ENCODE measurements at places on chromosomes 2 and 18.

GRCh38 chr2:79971807-79972206, 332.7 kb downstream of the LRRTM1 start:
- no peak for DNase-seq

GRCh38 chr2:198928026-198928425, 529.7 kb downstream of the SATB2 start:
- no peak for DNase-seq

GRCh38 chr2:25072606-25073005, 30.7 kb downstream of the EFR3B start:
- no peak for DNase-seq

- DNase-seq: peak; percentile 77
These were observed 15.5 kb downstream of the SLC25A12 start for GRCh38 chr2:171878481-171878993.

GRCh38 chr18:50199346-50199855, 4.5 kb upstream of the MYO5B start:
- DNase-seq: no peak

- no peak for DNase-seq
These were observed 46.2 kb downstream of the IKZF2 start for GRCh38 chr2:213105212-213105611.

GRCh38 chr2:165790466-165790865, 3.6 kb downstream of the GALNT3 start:
- DNase-seq: no peak

DNA sequence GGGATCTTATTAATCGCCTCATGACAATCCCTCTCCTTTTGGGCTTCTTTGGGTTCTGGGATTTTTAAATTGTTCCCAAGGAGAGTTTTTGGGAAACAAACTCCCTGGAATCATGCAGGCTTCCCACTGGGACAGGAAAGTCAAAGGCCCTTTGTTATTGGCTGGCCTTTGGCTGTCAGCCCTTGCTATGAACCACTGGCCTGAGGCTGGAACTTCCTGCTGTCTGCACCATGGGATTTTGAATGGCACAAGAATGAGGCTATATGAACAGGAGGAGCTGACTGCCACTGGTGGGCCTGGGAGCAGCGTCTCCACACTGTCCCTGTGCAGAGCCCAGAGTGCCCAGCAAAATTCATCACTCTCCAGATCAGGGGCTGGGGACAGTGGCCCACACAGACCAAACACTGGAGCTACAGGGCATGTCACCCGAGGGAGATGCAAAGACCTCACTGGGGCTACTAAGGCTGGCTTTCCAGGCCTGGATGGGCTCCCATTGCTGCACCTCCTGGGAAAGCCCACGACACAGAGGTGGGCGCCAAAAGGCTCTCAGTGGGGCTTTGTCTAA, 35.7 kb downstream of the STEAP3 start:
- DNase-seq: no peak

- DNase-seq: no peak
These were observed 106.2 kb downstream of the LPIN1 start for GRCh38 chr2:11852526-11853196.

GRCh38 chr18:38421872-38422615, 856.4 kb upstream of the CELF4 start:
- no peak for DNase-seq

DNA sequence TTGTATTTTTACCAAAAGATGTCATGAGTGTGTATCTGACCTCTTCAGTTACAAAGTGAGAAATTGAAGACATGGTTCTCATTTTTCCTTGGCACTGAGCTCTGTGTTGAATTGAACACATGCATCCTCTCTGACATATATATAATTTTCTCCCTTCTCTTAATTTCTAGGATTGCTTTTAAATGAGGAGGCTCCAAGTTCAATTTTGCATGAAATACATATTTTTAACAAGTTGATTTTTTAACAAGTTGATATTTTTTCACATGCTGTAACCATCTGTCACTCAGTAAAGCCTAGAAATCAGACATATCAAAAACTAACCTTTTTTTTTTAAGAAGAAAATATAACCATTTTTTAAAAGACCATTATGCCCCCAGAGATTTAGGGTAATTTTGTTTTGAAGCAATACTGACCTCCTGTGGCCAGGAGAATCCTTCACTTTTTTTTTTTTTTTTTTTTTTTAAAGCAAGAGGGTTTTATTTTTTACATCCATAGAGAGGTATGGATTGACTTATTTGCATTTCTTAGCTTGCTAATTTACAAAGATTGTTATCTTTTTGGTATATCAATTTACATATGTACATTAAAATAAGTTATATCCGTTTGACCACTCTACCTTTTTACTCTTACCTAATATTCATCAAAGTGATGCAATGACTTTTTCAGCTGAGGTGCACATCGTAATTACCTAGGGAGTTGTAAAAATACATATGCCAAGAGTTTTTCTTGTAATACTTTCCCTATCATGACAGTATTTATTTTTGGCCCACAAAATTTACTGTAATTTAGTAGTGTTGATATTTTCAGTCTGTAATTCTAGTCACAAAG, 161.8 kb downstream of the SOCS6 start:
- DNase-seq: no peak

GRCh38 chr2:165114346-165114939, 89.4 kb downstream of the SCN3A start:
- peak; percentile 67 for DNase-seq

DNA sequence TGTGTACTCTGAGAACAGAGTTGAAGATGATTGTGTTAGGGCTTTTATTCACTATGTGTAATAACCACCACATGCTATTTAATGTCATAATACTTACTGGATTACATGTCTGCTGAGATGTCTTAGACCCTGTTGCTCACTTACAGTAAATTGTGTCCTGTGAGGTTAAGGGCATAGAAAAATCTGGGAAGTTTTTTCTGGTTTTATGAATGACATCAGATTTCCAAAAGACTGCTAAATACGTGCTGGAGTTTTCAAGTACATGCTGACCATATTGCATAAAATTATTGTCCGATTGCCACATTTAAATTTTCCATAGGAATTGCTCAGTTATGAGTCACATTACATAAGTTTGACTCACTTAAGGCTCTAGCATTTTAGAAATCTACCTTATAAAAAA, 96.7 kb upstream of the COL5A2 start:
- DNase-seq: no peak

GRCh38 chr18:731185-731584, 18.8 kb upstream of the ENOSF1 start:
- no peak for DNase-seq

DNA sequence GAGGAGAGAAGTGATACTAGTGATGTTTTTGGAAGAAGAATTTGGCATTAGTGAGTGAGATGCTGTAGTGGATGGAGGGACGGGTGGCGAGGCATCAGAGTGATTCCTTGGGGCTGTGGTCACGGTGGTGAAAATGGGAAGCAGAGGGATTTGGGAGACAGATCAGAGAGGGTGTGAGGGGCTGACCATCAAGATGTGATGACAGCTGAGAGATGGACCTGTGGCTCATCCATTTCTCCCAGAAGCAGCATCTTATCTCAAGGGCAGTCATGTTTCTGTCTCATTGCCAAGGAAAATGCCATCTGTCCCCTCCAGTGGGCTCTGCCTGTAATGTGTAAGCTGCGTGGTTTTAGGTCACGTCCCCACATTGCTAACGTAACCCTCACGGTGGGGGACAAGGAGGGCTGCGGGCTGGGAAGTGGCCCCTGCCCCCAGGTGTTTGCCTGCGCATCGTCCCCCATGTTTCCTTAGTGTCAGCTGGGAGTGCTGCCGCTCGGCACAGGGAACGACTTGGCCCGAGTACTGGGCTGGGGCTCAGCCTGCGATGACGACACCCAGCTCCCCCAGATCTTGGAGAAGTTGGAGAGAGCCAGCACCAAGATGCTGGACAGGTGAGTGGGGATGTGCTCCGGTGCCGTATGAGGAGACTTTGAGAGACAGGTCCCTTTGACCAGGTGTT, 91.0 kb downstream of the DGKD start:
- no peak for DNase-seq

- DNase-seq: no peak
These were observed 14.8 kb upstream of the SMAD2 start for GRCh38 chr18:47944972-47945852.

- DNase-seq: no peak
These were observed 57.1 kb downstream of the TRABD2A start for GRCh38 chr2:84823788-84824187.

DNA sequence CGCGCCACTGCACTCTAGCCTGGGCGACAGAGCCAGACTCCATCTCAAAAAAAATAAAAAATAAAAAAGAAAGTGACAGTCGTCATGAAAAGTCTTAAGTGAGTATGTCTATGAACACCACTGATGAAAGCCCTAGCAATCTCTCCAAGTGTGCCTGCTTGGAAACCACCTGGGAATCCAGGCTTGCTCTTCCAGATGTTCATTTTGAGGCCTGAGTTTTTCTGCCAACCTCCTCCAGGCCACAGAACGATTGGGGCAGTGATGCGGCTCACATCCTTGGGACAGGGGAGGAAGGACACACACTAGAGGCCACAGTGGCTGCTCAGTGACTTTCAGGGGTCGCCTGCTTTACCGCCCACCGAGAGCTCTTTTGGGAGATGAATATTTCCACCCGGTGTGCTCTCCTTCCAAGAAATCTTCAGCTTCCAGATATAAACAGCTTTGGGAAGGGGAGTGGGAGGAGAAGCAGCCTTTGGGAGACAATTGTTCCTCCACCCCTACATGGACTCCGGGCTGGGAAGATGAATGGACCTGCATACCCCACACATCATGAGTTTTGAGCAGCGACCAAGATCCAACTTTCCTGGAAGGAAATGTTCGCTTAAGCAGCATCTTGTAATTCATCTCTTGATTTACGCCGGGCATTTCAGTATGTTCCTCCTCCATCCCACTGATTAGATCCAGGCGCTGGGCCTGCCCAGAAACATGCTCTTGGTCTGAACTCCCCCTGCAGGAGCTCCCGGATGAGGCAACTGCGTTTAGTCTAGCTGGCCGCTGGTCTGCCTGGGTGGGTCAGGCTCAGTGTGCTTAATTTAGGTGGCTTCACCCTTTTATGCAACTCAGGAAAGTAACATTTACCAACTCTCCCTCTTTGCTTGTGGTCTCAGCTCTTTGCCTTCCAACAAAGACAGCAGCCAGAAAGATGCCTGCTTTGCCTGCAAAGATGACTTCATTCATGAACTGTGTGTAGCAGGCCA, 6.2 kb upstream of the ARMC9 start:
- DNase-seq: no peak

DNA sequence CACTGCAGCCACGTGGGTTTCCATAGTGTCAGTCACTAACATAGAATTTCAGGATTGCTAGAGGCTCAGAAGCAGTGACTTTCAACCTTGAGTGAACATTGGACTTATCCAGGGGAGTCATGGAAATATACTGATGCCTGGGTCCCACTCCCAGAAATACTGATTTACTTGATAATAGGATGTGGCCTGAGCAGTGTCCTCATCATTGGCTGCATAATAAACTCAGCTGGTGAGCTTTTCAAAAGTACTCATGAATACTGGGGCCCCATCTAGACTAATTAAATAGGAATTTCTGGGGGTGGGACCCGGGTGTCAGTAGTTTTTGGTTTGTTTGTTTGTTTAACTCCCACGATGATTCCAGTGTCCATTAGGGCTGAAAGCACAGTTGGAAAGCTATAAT, 141.4 kb downstream of the COL4A4 start:
- no peak for DNase-seq

GRCh38 chr2:239302808-239303557, 97.8 kb downstream of the HDAC4 start:
- DNase-seq: no peak

DNA sequence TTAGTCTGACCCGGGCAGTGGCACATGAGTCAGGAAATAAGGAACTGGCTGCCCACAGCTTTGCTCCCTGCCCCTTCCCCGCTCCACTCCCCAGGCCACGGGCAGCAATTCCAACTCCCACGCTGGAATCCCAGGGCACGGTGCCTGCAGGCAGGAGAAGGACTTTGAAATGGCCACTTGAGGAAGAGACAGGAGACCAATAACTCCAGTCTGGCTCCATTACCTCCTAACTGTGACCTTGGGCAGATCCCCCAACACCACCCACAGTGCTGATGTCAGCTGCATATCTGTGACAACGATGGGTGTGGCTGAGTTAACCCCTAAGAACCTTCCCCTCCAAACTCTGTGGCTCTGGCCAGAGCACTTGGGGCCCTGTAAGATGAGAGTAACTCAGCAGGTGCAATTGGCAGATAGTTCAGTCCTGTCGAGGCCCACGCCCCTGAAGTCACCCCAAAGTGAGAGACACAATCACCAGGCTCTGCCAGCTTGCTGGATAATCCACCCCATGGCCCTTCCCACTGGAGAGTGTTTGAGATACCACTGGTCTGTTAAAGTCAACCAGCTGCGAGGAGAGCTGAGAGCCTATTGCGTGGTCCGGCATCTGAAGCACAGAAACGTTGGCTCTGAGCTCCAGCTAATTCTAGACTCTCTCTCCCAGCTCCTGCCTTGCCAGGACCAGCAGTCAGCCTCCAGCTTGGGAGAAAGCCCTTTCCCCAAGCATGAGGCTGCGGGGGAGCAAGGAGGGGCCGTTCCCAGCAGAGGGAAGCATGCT, 175.2 kb downstream of the TNS1 start:
- no peak for DNase-seq

DNA sequence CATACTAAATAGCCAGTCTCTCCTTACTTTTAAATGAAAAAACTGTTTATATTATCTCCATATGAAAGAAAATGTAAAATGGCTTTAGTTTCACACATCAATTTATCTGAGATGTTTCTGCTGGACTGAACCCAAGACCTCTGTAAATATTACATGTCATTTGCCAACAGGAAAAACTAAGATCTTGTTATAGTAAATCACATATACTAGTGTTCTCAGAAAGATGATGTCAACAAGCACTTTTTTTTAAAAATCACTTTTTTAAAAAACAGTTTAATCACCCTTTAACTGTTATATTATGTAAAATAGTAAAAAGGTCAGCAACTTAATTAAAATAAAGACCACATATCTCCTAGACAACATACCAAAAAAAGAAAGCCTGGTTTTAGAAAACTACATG, 46.3 kb downstream of the PTPN2 start:
- no peak for DNase-seq

DNA sequence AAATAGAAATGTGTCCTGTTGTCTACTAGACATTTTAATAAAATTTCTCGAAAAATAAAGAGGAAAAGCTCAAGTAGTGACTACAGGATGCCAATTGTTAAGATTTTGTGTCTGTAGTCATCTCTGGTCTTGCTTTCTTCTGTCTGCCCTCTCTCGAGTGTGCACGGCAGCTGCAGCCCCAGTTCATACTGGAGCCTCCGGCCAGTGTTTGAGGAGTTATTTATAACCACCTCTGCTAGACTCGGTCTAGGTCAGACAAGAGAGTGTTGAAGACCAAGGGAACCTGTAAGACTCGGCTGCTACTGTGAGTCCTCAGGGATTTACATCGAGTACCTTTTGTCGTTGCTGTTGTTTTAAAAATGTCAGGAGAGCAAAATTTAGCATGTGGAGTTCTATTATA, 810.1 kb upstream of the POU3F3 start:
- no peak for DNase-seq

DNA sequence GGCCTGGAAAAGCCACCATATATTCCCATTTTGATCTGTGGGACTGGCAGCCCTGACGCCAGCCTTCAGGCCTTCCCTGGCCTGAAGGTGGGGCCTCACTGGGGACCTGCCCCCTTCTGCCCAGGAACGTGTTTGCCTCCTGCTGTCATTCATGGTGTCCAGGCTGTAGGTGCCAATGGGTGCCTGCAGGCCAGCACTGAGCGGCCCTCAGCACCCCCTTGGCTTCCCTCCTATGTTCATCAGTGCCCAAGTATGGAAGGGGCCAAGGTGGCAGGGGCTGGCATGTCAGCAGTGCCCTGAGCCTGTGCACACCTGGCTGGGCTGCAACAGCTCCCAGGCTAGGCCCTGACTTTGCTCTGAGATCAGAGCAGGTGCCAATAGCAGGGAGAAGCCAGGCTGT, 800.3 kb upstream of the RAB6C start:
- DNase-seq: no peak

Data from NCI-H2171 treated with DMSO at 0.1 percent for 48 hours (cell line).